A172 (cell line): ENCODE measurements at places on chromosomes 1 and 21.

DNA sequence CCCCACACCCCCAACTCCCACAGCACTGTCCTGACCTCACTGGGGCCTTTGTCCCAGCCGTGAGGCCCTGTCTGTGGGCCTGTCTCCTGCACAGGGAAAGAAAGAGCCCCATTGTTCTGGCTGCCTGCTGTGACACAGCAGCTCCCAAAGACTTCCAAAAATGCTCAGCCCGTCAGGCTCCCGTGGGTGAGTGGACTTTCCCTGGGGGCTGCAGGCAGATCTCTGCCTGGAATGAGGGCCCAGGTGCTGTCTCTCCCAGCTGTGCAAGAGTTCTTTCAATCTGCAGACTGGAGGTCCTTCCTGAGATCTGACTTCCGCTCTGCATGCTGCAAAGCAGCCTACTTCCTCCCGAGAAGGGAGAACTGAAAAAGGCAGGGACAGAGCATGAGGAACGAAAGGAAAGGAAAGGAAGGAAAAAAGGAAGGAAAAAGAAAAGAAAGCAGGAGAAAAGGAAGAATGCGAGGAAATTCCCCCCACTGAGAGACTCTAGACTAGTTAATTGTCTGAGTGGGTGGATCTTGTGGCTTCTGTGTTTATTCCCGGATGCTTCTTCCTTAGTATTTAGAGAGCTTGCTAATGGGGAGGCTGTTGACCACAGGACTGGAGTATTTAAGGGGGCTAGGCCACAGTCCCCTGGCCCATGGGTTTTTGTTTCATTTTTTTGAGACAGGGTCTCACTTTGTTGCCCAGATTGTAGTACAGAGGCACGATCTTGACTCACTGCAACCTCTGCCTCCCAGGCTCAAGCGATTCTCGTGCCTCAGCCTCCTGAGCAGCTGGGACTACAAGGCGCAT is 15.0 kb downstream of the NES start:
- DNase-seq = peak; percentile 74

- no peak for DNase-seq
These were observed 6.8 kb downstream of the ATG4C start for GRCh38 chr1:62790716-62791115.

DNA sequence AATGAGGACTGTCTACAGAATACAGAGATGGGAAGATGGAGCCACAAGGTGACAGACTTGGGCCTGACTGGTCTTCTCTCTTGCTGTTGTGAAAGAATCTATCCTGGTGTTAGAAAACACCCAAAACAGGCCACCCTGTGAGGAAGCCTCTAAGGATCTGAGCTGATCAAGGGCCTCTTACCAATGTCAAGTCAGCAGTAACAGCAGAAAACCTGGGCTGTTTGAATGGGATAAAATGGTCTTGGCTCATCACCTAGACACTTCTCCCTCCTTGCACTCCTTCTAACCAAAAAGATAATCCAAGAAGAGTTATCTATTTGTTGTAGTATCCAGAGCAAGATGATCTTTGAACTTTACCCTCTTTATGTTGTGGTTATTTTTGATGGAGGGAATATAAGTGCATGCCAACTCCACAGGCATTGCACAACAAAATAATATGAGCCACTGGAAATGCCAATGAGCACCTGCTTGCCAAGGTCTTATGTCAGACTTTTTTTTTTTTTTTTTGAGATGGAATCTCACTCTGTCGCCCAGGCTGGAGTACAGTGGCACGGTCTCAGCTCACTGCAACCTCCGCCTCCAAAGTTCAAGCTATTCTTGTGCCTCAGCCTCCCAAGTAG is 32.8 kb upstream of the ZNF281 start:
- no peak for DNase-seq

- DNase-seq = no peak
These were observed 164.5 kb downstream of the NR5A2 start for GRCh38 chr1:200191993-200192392.

- no peak for DNase-seq
These were observed 53.5 kb downstream of the LRRC8B start for GRCh38 chr1:89578151-89578550.

- no peak for DNase-seq
These were observed 36.5 kb downstream of the GALNT2 start for GRCh38 chr1:230103306-230104173.

DNA sequence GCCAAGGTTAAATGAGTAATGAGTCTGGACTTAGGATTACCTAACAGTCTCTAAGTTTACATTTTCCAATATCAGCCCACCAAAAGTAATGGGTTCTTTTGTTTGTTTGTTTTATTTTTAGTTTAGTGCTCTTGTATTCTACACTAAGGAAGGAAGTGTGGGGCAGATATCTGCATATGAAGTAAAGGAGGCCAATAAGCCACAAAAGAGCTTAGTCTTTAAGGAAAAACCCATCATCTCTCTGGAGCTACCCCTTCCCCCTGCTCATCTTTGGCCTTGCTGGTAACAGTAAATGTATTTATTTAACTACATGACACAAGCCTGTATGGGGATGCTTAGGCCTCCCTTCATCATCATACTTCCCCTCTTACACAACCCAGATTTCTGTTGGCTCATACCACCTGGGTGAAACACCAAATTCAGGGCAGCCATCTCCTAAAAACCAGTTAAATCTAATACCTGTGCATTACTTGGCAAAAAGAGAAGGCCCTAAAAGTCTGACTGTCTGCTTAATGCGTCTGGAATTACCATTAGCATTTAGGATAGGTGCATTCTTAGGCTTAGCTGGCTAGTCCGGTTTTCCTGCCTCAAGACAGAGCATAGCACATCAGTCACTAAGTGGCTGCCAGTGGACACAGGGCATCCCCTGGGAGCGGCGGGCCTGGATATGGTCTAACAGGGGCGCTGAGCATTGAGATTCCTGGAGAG is 96.8 kb upstream of the ADGRL2 start:
- DNase-seq = no peak

- no peak for DNase-seq
These were observed 29.5 kb upstream of the PGM1 start for GRCh38 chr1:63563745-63564144.

- no peak for DNase-seq
These were observed 73.3 kb downstream of the ACBD6 start for GRCh38 chr1:180428782-180429695.

- DNase-seq = peak; percentile 3
These were observed 68.4 kb upstream of the TENT5C start for GRCh38 chr1:117537291-117537920.
